ENCODE measurements at places on chromosomes 2 and 18.

- no peak for DNase-seq
These were observed 1.2 kb downstream of the ATG9A start for GRCh38 chr2:219228041-219228910.

GRCh38 chr18:53850902-53851301 is 373.6 kb downstream of the MBD2 start:
- DNase-seq = no peak

DNA sequence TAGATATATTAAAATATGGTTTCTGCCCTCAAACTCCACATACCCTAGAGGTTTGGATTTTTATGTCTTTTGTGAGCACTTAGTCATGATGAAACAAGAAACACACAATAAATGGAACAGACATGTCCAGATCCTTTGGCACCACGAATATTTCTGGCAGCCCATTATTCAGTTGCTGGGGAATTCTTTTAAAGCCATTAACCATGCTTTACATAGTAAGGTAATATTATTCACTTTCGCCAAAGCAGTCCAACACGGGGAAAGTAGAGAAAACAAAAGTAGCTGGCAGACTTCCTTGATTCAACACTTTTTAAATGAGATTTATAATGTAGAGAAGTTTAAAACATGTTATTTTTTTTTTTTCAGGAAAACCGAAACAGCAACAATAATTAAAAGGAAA is 235.4 kb downstream of the PIEZO2 start:
- peak; percentile 5 for DNase-seq

- no peak for DNase-seq
These were observed 748.7 kb downstream of the RNF144A start for GRCh38 chr2:7665880-7666279.

- DNase-seq = no peak
These were observed 139.7 kb downstream of the LRP2 start for GRCh38 chr2:169222665-169223064.

- no peak for DNase-seq
These were observed 8.7 kb downstream of the PHOSPHO2 start for GRCh38 chr2:169702996-169703395.

DNA sequence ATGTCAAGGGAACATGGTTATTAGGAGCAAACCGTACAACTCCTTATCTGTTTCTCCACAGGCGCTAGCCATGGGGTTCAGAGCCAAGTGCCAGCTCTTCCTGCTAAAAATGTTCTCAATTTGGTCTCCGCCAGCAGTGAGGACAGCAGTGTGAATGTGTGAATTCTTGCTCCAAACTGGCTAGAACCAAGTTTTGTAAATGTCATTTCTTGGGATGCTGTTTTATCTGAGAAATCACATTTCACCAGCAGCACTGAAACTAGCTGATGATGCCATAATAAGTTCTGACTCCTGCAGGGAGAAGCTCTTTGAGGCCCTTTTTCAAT is 140.6 kb upstream of the LGALSL start:
- DNase-seq = no peak

- peak; percentile 75 for DNase-seq
These were observed 128.6 kb upstream of the NYAP2 start for GRCh38 chr2:225270861-225271260.

GRCh38 chr2:120206022-120206581 is 17.1 kb downstream of the TMEM185B start:
- no peak for DNase-seq

Data from myocyte (in vitro differentiated cells).